ENCODE measurements at places on chromosomes 6 and 20.
A peak's percentile ranks its signal among the peaks of the same experiment; 100 is the strongest.

GRCh38 chr6:15709651-15710269, 46.9 kb upstream of the DTNBP1 start:
- DNase-seq: no peak

DNA sequence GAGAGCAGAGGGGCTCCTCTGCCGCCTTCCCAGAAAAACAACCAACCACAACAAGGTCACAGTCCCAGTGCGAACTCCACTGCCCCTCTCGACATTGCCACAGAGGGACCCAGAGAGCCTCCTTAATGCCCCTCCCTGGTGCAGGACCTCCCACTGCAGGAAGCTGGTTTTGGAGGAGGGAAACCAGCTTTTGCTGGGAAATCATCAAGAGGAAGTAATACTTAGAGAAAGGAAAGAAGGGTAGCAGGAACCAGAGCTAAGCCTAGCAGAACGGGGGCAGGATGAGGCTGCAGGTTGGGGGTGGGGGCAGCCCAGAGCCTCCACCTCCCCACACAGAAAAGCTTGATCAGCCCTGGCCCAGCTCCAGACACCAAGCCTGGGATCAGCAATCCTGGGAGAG, 37.7 kb upstream of the SIRPA start:
- DNase-seq: no peak

DNA sequence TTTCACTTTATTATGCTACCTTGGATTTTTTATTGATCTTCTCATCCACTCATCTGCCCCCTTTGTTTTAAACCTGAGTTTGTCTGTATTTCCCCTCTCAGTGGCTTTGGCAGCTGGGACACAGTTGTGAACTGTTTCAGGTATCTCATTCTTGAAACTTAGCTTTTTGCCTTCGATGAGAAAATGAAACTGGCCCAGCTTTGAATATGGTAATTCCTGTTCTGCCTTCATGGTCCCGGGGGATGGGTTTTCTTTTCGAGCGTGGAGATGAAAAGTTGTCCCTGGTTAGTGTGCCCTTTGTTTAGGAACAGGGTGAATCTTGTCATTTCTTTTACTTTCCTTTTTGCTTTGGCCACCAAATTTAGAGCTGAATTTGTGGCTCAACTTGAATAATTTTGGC, 25.6 kb downstream of the DHX35 start:
- no peak for DNase-seq

- DNase-seq: no peak
Observed at GRCh38 chr20:54345301-54345724, 130.1 kb upstream of the DOK5 start.

DNA sequence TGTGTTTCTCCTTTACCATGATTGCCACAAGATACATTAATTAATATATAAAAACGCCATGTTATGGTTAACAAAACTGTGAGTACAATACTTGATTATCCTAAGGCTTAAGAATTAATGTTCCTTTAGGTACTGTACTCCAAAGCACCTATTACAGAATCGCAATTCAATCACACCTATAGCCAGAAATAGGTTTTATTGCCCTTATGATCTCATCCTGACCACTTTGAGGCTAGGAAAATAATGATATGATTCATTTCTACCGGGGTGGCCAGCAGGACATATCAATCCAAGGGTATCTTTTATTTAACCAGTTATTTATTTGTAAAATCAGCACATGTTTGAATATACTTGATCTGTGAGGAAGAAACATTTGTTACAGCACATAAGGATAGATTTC, 396.6 kb upstream of the GJE1 start:
- DNase-seq: no peak

GRCh38 chr6:160420969-160421556, 72.9 kb downstream of the SLC22A3 start:
- DNase-seq: peak; percentile 62

- DNase-seq: peak; percentile 17
Observed at GRCh38 chr6:84193114-84193708, 34.2 kb downstream of the CEP162 start.

DNA sequence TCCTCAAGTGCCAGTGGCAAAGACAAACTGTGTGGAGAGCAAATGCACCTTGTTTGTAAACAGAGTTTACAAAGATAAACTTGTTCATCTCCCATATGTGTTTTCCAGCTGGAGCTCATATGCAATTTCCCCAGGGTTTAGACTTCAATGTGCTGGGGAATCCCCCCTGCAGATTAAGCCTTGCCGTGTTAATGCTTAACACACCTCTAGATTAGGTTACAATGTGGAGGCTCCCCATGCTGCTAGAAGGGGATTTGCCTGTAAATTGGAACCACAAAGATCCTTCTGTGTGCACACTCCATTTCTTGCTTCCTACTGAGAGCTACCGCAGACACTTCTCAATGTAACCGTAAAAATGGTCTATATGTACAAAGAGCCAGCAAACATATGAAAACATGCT, 263.1 kb downstream of the TBX18 start:
- DNase-seq: no peak

DNA sequence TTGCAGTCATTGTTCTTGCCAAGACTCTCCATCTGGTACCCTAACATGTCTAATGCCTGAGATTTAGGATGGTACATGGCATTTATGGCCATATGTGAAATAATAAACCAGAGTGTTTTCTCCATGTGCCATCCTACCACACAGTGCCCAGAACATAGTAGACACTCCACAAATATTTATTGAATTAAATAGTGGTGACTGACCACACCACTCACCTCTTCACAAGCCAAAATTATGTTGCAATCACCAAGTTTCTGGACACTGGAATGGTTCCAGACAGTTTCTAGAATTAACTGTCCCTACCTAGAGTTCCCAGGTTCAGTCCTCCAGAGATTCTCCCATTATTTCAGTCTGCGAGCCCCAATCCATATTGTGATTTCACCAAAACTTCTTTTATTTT, 427.3 kb downstream of the KIF16B start:
- no peak for DNase-seq

DNA sequence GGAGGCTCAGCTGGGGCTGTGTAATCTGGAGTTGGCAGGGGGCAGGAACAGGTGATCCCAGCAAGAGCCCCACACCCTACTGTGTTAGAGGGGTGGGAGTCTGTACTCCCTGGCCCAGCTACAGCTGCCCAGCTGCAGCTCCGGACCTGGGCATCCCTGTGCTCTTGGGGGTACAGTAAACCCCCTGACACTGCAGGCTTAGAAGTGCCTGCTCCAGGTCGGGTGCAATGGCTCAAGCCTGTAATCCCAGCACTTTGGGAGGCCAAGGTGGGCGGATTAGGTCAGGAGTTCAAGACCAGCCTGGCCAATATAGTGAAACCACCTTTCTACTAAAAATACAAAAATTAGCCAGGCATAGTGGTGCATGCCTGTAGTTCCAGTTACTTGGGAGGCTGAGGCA, 1228.6 kb upstream of the EYS start:
- no peak for DNase-seq

- no peak for DNase-seq
Observed at GRCh38 chr6:11614534-11615213, 77.1 kb downstream of the TMEM170B start.

- DNase-seq: no peak
Observed at GRCh38 chr6:125082908-125083683, 70.5 kb upstream of the TPD52L1 start.

- DNase-seq: no peak
Observed at GRCh38 chr6:157615951-157616350, 207.1 kb upstream of the SNX9 start.

GRCh38 chr6:118652051-118652615, 742 bp upstream of the CEP85L start:
- no peak for DNase-seq

DNA sequence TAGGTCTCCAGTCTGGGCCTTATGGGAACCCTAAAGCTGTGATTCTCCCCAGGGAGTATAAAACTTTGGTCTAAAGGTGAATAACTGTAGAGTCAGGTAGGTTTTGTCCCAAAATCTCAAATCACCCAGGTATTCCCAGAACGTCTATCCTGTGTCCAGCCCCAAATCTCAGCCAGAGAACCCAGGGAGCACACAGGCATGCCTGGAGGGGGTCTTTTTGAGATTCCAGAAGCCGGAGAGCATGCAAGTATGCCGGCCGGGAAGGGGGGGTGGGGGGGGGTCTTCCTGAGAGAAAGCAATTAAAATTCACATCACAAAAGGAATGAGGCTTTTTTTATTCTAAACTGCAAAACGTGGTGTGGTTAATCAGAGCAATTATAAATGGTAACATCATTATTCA, 210.0 kb downstream of the PTPRT start:
- no peak for DNase-seq

DNA sequence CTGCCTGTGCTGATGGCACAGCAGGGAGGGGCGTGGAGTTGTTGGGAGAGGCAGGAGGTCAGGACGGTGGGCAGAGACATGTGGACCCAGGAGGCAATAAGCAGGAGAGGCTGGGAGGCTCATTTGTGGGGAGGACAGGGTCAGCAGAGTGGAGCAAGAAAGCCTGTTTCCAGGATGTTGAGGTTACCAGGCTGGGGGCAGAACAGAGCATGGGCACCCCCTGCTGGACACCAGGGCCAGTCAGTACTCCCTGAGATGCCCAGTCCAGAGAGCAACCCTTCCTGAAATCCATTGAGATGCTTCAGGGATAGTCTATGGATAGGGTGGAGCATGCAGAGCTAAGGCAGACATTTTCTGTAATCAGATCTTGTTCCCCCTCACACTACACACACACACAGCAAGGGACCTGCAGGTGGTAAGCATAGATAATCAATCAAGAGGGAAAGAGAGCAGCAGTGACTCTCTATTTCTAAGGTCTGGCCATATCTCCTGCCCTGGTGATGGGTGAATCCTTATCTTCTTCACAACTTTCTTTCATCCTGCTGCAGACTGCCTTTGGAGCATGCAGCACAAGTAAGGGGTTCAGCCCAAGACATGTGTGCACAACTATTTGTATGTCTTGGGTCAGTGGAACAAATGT, 41.7 kb downstream of the MOCS1 start:
- no peak for DNase-seq

DNA sequence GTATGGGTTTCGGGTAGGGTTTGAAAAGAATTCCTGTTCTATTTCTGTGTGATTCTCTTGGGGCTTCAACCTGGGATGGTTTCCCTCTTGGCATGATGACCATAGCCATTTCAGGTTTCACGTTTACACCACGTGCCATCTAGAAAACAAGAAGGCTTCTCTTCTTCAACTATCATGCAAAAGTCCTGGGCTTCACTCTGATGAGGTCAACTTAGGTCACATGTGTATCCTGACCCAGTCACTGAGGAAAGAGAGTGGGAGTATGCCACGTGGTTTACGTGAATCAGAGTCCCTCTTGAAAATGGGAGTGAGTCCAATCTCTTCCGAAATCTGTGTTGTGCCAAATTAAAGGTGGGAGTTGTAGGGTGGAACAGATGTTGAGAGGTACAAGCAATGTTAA, 141.3 kb upstream of the INSM1 start:
- DNase-seq: no peak

DNA sequence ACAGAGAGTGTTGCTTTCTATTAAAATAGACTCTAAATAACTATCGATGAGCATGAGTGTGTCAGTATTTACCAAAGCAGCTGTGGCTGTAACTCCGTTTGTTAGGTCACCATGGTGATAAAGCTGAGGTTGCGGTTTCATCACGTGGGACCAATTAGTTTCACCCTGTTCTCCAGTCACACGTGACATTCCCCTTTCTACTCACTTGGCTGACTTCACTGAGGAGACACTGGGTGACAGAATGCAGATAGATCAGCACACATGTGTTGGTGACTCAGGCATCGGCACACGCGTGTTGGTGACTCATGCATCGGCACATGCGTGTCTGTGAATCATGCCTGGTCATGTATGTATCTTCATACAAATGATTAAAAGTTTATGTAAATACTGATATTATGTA, 285.4 kb downstream of the THBS2 start:
- DNase-seq: no peak

GRCh38 chr6:98946879-98947410, 801 bp downstream of the FBXL4 start:
- no peak for DNase-seq

GRCh38 chr6:5997420-5997987, 9.2 kb downstream of the NRN1 start:
- DNase-seq: no peak

GRCh38 chr6:90194371-90194841, 102.2 kb downstream of the BACH2 start:
- DNase-seq: no peak

DNA sequence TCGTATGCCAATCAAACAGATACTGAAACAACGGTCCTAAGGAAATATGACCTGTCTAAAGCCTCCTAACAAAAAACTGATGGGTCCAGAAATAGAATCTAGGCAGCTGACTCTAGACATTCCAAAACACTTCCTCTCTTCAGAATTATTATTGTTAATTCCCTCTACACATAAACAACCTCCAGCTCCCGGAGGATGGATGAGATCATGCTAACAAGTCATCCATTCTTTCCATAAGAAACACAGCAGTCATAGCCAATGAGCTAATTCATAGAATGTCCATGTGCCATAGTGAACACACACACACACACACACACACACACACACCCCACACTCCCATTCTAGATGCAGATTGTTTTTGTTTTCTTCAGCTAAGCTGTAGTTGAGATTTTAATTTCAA, 44.3 kb downstream of the HDGFL1 start:
- no peak for DNase-seq

- no peak for DNase-seq
Observed at GRCh38 chr6:111993342-111993741, 60.6 kb upstream of the CCN6 start.

- no peak for DNase-seq
Observed at GRCh38 chr6:148251891-148252290, 90.7 kb upstream of the SASH1 start.

GRCh38 chr6:8549074-8549790, 113.9 kb upstream of the SLC35B3 start:
- no peak for DNase-seq

DNA sequence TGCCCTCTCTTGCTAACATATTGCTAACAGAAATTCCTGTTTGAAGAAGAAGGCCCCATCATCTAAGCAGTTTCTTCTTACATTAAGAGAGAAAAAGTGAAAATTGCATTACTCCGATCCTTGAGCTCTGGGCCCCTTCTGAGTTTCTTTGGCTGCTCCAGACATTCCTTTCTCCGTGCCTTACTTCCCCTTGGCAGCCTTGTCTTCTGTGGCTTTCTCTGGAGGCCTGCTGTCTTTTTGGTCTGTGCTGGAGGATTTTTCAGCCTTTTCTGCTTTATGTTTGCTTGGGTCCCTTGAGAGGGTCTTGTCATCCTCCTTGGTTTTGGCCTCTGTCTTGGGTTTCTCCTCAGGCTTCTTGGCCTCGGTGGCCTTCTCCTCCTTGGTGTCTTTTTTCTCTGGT, 378.8 kb upstream of the CHD6 start:
- no peak for DNase-seq

GRCh38 chr6:138307816-138308730, 69.6 kb upstream of the SMIM28 start:
- no peak for DNase-seq

GRCh38 chr6:75530696-75531095, 37.1 kb upstream of the FILIP1 start:
- no peak for DNase-seq

DNA sequence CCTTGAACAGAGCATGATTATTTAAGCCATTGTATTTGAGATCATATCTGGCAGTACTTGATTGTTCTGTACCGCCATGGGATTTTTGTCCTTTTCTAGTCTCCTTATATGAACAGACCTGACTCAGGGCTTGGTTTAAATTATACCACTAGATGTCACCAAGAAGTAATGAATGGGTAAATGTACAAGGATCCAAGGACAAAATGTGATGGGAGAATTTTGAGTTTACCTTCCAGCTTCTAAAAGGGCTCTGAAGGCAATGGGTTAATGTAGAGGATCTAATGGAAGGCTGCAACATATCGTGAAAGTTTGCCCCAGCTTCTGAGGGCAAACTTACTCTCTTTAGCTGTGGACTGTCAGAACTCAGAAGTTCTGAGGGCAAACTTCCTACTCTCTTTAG, 12.0 kb downstream of the RNF8 start:
- DNase-seq: no peak

Measured in keratinocyte (primary cell).